ENCODE measurements at places on chromosomes 11 and 22.

DNA sequence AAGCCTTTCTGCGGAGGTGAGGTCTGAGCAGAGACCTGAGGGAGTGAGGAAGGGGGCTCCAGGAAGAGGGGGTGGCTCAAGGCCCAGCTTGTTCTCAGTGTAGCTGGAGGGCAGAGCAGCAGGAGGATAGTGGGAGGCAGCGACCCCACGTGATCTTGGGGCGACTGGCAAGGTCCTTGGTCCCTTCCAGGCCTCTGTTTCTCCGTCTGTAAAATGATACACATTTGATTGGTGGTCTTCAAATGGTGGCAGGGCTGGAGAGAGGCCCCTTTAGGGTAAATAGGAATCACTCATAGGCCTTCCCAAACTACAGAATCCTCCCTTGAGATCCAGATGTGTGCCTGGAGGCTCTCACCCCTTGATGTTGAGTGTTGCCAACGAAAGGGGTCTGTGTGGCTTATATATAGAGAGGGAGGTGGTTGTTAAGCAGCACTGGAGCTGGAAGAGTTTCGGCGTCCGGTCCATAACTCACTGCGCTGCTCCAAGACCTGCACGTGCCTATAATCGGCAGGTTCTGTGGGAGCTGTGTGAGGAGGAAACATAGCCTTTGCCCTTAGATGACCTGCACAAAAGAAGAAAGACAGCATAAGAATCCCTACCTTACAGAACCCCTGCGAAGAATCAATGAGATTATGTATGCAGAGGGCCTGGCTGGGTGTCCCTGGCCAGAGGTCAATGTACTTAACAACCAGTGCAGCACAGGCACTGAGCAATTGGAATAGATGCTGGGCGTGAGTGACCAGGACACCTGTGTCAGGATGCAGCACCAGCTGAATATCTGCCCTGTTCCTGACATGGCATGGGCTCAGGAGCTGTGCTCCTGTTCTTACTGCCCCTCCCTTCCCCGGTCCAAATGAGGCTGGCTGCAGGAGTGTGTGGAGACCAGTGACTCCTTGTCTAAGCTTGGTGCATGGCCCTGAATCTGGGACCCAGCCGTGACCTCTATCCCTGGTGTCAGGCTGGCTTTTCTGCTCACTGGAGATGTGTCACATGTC lies 28.7 kb downstream of the OTOG start:
- no peak for DNase-seq

DNA sequence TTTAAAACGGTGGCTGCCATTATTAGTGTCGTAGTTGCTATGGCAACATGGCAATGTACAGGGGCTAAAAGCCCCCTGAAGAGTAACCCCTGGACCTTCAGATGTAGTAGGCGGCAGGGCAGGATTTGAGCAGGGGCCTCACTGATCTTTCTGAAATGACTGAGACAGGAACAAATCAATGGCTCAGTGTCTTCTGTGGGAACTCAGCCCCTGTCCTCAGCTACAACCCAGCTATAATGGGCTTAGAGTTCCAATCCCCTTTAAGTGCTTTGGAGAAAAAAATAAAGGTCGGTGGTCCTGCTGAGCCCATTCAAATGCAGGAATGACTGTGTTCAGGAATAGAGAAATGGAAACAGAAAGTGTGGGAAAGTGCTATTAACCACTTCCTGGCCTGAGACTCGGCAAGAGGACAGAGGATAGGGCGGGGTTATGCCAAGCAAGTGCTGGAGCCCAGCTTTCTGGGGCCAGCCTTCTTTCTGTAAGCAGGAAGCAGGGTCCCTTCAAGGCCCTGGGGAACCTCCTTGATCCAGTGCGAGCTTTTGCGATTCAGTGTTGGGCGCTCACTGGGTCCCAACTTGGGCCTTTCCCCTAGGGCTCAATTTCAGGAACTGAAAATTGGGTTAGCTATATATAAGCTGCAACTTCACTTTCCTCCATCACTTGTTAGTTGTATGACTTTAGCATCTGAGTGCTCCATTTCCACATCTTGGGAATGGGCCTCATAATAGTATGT lies 6.1 kb upstream of the CD82 start:
- no peak for DNase-seq

DNA sequence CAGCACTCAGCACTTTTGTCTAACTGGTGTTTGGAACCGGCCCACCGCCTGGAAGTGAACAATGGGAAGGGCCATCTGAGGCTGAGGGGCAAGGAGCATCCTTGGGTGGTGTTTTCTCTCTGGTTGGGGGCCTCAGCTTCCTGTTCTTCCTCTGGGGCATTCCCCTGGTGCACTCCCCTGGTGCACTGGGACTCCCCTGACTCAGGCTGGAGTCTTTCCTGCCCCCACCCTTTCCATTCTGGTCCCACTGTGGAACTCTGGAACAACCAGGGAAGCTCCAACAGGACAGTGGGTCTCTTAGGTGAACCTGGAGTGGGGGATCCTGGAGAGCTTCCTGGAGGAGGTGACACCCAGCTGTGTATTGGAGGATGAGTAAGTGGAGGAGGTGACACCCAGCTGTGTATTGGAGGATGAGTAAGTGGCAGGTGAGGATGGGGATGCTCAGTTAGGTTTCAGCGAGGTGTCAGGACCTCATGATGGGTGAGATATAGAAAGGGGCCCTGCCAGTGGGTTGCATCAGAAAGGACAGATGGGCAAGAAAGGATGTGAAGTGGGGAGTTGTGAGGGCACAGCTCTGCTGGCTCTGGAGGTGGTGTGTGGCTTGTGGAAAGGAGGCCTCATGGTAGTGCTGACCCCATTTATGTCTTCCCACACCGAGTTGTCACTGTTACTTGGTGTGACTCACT lies 132.1 kb downstream of the OSBP2 start:
- no peak for DNase-seq

DNA sequence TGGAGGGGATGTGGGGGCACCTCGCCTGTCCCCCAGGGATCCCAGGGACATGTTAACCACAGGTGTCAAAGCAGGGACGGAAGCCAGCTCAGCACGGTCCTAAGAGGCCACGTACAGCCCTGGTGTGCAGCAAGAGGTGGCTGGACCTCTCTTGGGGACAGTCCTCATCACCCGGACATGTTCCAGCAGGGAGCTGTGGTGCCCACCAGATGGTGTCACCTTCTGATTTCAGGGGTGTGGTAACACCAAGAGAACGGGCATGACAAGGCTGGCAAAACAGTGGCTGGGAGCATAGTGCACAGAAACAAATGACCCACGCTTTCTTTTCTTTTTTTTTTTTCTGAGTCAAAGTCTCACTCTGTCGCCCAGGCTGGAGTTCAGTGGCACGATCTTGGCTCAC lies 25.6 kb upstream of the COMT start:
- no peak for DNase-seq

DNA sequence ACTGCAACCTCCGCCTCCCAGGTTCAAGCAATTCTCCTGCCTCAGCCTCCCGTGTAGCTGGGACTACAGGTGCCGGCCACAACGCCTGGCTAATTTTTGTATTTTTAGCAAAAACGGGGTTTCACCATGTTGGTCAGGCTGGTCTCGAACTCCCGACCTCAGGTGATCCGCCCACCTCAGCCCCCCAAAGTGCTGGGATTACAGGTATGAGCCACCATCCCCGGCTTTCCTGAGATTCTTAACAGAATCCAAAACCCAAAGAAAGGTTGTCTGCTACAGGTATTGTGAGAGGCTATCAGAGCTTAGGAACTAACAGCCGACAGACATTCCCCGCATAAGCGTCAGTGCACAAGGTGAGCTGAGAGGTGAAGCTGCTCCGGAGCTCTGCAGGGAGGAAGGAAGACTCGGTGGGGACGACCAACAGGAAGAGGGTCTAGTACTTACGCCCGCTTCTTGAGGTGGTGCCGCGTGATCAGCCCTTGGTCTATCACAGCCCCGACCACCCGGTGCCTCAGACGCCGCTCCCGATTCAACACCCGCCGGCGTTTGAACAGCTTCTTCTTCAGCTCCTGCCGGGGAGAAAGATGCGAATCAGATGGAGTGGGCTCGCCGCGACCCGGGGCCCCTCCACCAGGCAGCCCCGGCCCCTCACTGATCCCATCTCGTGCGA lies 470 bp downstream of the C11orf98 start:
- DNase-seq: peak; percentile 85

DNA sequence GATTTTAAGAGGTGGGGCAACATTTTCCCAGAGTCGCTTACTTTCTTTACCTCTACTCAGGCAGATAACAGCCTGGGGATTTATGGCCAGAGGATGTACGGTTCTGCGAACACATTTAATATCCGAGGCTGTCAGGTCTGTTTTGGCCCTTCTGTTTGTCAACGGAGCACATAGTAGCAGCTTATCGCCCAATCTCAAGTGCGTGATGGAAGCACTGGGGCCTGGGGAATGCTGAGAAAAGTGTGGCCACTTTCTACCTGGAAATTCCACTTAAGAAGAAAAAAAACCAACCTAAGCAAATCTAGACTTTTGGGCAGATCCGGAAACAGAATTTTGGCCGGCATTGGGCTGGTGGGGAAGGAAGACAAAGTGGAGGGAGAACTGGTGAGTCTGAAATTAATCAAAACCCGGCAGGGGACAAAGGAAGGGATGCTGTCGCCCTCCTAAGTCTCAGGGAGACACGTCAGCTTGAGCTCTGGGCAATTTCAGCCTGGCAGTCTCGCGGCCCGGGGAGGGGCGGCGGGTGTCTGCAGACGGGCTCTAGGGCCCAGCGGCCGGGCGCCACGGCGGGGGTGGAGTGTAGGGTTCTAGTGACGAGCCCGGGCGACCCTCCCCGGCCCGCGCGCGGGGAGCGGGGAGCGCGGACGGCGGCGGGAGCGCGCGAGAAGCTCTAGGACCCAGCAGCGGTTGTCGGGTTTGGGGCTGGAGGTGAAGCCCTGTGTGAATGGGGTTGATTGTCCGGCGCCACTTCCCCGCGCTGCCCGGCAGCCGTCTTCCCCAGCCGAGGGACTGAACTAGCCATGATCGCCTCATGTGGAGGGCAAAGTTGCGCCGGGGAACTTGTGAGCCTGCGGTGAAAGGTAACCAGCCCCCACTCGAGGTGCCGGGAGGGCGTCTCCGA lies at the start of gene AMOTL1:
Gene AMOTL1 (plus strand): TSS at position 656 of the 901 bp plus-strand sequence. CDS start 156 bp downstream, at position 812.
- peak; percentile 99 for DNase-seq

GRCh38 chr11:47997063-47998053 lies 17.0 kb downstream of the PTPRJ start:
- no peak for DNase-seq

- DNase-seq: no peak
Measured at GRCh38 chr11:36374726-36375125, 78.6 kb downstream of the PRR5L start.

DNA sequence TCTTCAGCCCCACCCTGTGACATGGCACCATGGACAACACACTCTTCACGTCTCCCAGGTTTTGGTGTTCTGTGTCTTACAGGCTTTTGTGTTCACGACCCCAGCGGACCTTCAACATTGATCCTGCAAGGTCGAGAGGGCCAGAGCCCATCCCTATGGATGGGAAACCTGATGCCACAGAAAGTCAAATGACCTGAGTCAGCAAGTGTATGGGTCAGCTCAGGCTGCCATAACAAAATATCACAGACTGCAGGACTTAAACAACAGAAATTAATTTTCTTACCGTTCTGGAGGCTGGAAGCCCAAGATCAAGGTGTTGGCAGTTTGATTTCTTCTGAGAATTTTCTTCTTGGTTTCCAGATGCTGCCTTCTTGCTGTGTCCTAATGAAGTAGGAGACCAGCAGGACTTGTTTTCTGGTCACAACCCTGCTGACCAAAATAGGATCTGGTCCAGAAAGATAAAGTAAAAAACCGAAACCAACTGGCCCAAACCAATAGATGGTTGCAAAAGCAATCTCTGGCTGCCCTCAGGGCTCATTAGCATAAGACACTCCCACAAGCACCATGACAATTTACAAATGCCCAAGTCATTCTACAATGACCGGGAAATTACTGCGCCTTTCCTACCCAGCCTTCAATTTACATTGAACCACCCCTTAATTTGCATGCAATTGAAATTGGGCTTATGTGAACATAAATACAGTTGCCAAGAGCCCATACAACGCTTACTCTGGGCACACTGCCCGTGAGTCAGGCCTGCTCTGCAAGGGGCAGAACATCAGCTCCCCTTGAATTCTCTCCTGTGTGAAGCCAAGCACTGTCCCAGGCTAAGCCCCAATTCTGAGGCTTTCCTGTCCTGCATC lies 113.9 kb downstream of the RPS6KA4 start:
- peak; percentile 86 for DNase-seq

GRCh38 chr11:45048313-45048841 lies 97.7 kb upstream of the TP53I11 start:
- DNase-seq: no peak

- DNase-seq: no peak
Measured at GRCh38 chr11:36409152-36409816, 100.8 kb downstream of the TRAF6 start.

- no peak for DNase-seq
Measured at GRCh38 chr11:77436506-77436905, 37.4 kb downstream of the PAK1 start.

DNA sequence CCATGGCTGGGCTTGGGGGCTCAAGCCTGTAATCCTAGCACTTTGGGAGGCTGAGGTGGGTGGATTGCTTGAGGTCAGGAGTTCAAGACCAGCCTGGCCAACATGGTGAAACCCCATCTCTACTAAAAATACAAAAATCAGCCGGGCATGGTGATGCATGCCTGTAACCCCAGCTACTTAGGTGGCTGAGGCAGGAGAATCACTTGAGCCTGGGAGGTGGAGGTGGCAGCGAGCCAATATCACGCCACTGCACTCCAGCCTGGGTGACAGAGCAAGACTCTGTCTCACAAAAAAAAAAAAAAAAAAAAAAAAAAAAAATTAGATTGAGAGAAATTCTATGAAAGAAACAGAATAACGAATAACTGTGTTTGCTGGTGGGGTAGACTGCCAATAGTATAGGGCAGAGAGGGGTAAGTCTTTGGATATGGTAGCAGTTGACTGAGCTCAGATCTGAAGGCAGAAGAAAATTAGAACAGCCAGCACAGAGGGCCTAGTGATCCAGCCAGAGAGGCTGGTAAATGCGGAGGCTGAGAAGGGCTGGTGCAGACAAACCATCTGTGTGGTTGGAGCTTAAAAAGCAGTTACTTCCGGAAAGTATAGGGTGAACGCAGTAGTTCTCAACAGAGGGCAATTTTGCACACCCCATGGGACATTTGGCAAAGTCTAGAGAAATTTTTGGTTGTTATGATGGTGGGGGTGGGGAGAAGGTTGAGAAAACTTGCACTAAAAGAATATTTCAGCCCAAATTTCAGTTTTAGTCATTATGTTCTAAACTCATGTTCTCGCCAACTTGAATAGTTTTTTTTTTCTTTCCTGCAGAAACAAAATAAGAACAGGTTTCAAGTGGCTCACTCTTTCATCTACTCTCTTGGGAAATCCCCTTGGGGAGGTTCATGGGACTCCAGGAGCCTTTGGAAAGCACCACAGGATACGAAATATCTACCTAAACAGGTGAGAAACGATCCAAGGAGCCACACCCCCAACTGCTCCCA lies 1.6 kb upstream of the HORMAD2 start:
- no peak for DNase-seq

Data from NCI-H526 (cell line).